ENCODE measurements at places on chromosomes 2 and 18.

- peak; percentile 77 for DNase-seq
Measured at GRCh38 chr2:70514612-70515055, 39.0 kb downstream of the TGFA start.

DNA sequence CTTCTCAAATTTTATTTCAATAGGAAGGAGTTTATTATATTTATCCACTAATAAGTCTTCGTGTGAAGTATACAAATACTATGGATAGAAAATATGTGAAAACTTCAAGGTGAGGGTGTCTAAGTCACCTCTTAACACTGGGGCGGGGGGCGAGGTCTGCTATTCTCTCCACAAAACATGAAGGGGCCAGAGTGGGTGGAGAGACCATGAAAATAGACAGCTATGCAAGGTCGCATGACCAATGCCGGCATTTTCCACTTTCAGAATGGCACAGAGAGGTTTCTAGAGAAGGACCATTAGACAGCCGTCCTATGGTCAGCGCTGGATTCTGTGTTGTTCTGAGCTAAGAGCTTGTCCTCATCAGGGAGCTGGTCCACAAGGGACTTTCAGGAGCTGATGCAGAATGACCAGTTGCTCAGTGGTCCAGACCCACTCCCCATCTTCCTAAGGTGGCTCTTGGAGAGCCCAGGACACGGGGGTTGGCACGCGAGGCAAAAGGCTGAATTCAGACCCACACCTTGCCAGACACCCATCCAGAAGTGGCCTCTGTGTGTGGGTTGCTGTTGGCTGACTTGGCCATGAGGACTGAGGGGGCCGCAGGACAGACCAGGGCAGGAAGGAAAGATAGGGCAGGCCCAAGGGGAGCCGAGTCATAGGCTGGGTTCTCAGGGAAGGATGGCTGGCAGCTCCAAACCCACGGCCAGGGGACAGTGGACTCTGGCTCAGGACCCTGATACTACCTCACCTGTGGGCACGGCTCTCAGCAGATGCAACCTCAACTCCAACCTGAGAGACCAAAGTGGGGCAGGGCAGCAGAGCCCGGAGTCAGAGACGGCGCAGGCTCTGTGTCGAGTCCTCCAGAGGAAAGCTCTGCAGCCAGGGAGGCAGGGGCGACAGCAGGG lies 69.8 kb downstream of the NDUFA10 start:
- no peak for DNase-seq

DNA sequence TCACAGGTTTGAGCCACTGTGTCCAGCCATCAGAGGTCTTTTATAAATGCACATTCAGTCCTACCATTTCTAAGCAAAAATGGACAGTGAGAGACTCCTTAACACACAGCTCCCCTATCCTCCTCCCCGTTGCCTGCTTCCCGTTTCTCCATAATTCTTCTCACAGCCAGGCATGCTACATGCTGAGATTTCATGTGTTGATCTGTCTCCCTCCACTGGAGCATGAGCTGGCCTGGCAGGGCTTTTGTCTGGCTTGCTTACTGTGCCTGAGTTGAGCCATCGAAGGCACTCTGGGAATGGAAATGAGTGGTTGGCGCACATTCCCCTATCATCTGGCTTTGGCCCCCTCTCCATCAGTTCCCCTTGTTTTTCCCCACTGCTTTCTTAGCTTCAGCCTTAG lies 413.5 kb downstream of the PTPRM start:
- no peak for DNase-seq

- no peak for DNase-seq
Measured at GRCh38 chr18:6022074-6022444, 126.7 kb upstream of the TMEM200C start.

- no peak for DNase-seq
Measured at GRCh38 chr2:195646424-195646823, 10.6 kb upstream of the SLC39A10 start.

DNA sequence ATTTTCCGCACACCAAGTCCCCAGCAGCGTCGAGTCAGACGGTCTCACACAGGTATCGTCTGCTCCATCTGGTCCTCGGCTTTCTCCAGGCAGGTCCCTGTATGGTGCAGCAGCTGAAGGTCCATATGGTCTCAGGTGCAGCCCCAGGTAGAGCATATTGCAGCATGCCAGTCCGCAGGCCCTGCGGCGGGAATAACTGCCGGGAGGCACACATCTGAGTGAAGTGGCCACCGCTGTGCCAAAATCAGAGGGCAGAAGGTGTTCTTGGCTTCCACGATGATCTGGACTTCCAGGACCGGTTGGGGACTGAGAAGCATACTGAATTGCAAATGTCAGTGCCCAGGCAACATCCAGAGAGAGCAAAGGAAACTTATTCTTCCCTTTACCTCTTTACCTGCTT lies 320.3 kb downstream of the RNF144A start:
- no peak for DNase-seq

DNA sequence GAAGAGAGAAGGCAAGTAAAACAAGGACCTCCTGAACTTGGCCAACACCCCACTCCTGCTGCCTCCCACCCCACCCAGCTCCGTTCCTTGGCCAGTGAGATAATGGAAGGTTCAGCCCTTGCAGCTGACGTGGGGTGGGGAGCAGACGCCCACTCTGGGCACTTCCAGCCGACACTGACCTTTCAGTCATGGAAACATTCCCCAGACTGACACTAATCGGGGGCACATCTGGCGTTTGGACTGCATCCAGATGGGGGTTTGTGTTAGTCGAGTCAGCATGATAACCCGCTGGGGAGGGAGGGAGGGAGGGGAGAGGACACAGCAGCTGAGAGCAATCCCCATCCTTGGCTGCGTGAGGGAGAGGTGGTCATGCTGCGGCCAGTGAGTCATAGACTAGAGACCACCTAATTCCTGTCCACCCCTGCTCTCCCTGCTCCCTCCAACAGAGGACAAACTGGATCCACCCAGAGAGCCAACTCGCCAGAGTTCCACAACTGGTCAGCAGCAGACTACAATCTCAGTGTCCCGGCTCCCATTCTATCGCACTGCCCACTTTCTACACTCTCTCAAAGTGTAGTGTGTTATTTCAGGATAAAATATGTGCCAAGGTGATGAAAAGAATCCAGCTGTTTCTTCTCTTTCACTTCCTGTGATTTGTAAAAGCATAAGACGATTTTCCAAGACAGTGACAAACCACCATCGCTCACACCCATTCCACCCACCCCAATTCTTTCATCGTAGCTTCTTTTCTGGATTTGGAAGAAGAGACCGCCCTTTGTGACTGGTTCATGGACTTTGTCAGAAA lies 115.4 kb upstream of the PKDCC start:
- DNase-seq: no peak

DNA sequence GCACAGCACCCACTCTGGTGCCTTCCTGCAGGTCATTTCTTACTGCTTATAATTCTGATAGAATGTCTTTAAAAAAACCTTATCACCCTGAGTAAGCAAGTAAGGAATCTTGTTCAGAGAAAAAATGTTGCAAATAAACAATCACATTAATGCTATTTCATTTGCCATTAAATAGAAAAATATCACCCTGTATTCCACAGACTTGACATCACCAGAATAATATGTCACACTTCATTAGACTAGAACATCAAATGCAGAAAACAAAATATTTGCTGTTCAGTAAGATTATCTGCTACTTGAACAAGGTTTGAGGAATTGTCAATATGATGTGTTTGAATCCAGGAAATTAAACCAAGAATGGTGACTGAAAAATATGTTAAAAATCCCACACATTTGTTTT lies 236.6 kb upstream of the MMADHC start:
- no peak for DNase-seq

GRCh38 chr18:59697236-59697932 lies at the start of gene CCBE1:
CCBE1 (minus strand) TSS chr18:59697423.
- DNase-seq: no peak

DNA sequence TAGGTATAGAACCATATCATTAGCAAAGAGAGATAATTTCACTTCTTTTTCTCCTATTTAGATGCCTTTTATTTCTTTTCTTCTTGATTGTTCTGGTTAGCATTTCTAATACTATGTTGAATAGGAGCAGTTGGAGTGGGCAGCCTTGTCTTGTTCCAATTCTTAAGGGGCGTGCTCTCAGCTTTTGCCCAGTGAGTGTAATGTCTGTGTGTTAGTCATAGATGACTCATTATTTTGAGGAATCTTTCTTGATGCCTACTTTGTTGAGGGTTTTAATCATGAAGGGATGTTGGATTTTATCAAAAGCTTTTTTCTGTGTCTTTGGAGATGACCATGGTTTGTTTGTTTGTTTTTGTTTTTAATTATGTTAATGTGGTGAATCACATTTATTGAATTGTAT lies 1453.1 kb upstream of the SLC39A10 start:
- DNase-seq: no peak

DNA sequence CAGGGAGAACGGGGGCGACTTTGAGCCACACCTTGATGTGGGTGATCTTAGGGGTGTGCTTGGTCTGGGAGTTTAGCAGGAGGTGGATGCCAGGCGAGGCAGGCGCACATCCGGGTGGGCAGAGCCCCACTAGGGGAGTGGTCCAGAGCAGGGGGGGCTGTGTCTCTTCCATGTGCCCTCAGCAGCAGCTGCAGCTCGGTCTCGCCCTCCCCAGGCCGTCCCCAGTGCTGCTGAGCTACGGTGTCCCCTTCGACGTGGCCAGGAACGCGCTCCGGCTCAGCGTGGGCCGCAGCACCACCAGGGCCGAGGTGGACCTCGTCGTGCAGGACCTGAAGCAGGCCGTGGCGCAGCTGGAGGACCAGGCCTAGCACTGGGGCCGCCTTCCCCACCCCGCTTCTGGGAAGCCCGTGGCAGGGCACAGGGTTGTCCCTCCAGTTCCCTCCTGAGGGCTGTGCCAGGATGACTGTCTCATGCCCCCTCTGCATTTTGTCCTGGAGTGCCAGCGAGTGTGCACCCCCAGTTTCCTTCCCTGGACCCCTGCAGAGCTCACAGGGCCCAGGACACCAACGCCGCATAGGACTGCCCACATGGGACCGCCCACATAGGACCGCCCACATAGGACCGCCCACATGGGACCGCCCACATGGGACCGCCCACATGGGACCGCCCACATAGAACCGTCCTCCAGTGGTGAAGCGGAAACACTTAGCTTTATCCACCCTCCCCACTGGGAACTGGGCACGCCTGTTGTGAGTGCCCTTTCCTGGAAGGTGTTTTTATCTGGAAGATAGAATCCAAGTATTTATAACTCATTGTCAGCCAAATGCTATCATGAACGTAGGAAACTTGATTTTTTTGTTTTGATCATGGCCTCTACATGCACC lies 1.9 kb upstream of the ESPNL start:
- DNase-seq: peak; percentile 45

DNA sequence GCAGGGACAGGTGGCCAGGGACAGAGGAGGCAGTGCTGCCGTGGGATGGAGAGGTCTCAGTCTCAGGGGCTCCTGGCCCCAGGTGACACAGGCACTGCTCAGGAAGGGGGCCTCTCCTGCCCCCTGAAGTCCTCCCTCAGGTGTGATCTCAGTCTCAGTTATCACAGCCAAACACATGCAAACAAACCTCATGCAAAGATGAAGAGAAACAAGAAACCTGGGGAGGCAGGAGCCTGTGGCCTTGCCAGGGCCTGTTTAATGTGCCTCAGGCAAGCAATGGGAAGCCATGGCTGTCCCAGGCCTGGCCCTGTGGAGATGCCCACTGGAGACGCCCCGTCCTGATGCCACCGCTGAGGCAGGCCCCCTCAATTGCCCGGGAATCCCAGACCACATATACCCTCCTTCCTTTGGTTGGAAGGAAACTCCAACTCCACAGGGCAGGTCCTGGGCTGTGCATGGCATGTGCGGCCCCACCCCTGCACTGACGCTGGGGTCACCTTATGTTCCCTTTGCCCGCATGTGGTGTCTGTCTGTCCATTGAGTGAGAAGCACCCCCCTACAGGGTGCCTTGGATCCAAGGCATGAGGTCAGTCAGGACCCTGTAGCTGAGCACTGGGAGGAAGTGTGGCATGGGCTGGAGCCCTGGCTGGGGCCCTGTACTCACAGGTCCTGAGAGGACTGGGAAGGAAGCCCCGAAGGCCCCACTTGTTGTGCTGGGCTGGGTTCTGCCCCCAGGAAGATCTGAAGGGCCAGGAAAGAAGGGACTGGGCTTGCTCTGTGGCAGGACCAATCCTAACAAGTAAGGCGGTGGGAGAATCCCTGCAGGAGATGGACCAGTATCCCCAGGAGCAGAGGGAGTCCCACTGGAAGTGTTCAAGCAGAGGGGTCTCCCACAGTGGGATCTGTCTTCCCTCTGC lies 68.8 kb upstream of the RAB6C start:
- DNase-seq: no peak

DNA sequence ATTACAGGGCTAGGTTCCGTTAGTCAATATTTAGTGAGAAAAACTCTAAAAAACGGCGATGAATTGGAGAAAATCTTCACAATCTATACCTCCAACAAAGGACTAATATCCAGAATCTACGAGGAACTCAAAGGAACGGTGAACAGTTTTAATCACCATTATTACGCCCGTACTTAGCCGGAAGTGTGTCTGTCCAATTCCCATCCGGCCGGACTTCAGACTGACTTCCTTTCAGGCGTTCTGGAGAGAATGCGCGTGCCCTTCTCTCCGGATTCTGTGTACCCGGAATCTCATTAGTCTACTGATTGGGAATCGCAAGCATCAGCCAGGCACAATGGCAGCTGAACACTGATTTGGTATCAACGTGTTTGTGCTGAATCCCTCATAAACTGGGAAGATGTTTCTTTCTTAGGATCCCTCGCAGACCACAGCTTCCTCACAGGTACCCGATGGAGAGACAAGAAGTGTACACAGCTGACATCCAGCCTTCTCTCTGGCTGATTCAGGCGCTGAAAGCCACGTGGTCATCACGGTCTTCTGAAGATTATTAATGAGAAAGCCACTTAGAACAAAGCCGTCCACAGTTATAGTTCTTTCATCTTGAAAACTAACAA lies 239.9 kb downstream of the ZNF516 start:
- no peak for DNase-seq

DNA sequence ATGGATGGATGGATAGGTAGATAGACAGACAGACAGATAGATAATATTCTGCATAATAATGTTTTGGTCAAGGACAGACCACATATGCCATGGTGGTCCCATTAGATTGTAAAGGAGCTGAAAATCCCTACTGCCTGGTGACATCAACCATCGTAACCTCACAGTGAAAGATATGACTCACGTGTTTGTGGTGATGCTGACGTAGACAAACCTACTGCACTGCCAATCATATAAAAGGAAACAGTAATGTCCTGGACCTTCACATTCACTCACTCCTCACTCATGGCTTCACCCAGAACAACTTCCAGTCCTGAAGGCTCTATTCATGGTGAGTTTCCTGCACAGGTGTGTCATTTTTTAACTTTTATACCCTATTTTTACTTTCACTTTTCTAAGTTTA lies 202.9 kb upstream of the TPO start:
- no peak for DNase-seq

All from NCI-H2029 treated with DMSO at 0.1 percent for 48 hours (cell line).